ENCODE measurements at places on chromosomes 3 and 15.

DNA sequence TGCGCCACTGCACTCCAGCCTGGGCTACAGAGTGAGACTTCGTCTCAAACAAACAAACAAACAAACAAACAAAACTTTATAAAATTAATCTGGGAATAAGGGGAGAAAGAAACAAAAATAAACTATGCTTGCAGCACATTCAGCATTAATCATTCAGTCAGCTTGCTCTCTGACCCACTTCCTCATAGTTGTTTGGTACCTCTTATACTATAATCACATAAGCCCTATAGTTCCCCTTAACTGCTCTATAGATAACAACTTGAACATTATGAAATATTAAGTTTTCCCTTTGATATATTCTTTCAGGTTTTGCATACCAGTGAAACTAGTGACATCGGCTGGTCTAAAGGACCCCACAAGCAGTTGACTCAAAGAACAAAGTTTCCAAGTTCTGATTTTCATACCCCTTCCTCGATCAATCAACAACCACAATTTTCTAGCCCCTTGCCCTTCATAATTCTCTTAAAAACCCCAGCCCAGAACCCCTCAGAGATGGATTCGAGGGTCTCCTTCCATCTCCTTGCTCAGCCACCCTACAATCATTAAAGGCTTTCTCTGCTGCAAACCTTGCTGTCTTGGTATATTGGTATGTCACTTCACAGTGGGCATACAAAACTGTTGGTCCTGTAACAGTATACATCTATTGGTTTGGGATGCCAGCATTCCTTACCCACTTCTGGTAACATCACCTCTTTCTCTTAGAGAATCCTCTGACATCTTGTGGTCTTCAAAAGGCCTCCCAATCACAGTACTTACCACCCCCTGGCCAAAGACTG, 26.4 kb downstream of the BCL2L10 start:
- DNase-seq, result no peak

DNA sequence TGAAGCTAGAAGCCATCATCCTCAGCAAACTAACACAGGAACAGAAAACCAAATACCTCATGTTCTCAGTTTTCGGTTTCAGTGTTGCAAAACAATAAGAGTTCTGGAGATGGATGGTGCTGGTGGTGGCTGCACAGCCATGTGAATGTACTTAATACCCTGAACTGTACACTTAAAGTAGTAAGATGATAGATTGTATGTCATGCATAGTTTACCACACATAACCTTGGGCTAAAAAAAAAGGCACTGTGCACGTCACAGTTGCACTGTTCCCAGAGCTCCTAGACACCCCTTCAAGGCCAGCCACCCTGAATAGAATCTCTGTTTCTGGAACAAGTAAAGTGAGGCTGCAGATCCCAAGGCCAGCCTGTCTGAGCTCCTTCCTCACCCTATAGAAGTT, 243.3 kb upstream of the IGF1R start:
- DNase-seq, result no peak

- DNase-seq, result no peak
These were observed 70.4 kb downstream of the HES1 start for GRCh38 chr3:194206320-194206719.

- no peak for DNase-seq
These were observed 9.6 kb downstream of the DNAJB8 start for GRCh38 chr3:128456776-128457715.

- no peak for DNase-seq
These were observed 4.5 kb downstream of the SMC4 start for GRCh38 chr3:160403796-160404470.

DNA sequence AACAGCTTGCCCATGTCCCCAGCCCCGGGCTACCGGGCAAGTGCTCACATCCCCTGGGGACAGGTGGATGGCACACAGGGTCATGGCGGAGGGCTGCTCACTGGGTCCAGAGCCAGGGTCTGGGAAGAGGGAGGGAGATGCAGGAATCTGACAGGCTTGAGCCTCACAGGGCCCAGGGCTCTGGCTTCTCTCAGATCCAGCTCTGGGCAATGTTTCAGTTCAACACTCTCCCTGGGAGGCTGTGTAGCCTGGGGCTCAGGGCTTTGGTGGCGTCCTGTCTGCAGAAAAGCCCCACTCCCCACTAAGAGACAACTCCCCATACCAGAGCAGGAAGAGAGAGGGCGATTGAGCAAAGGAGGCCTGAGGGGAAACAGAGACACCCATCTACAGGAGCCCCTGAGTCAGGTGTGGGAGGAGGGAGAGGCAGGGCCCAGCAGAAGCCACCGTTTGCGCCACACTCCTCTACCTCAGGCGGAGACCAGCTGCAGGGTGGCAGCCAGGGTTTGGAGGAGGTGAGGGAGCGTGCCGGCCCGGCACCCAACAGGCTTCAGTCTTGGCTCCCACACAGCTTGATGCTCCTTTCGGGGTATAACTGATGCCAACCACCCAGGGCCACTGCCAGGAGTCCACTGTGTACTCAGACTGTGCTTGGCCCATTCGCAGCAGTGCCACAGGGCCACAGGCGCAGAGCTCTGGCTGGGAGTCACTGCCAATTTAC, 16.8 kb upstream of the SRP14 start:
- no peak for DNase-seq

GRCh38 chr3:81289676-81290075, 471.8 kb downstream of the GBE1 start:
- no peak for DNase-seq

GRCh38 chr3:170309046-170309445, 48.5 kb upstream of the SKIL start:
- no peak for DNase-seq

GRCh38 chr3:25588441-25589103, 76.1 kb downstream of the TOP2B start:
- no peak for DNase-seq

GRCh38 chr3:72288955-72289691, 504.2 kb upstream of the PROK2 start:
- DNase-seq, result peak; percentile 22

DNA sequence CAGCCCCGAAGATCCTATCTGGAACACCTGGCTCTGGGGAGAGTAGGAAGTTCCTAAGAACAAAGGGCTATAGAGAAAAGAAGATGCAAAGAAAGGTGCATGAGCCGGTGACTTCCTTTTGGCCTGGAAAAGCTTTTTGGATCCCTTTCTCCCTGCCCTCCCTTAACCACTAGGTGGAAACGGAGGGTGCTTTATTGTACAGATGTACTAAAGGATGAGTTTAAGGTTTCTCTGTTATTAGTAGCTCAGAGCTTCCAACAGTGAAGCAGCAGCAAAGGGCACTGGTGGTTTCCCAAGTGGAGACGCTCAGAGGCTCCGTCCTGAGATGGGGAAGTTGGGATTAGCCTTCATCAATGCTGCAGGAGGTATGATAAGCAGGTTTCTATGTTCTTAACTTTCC, 5.9 kb upstream of the ADGRG7 start:
- DNase-seq, result no peak

- no peak for DNase-seq
These were observed 540 bp upstream of the HHATL start for GRCh38 chr3:42702982-42703694.

Measured in activated naive CD4-positive, alpha-beta T cell treated with anti-CD3 and anti-CD28 coated beads, Interleukin-2, amount 10 ng/mL, durations not matched to agents 7 days and 5 days (primary cell).